Trophoblast cell (in vitro differentiated cells and primary cell): ENCODE measurements at places on chromosomes 12 and 14.

- DNase-seq, result no peak
- H3K4me3 ChIP-seq, result no peak overlapping the region
- no peaks in the 10 kb centered on the region for H3K4me1 ChIP-seq
- no peak overlapping the region for H3K27ac ChIP-seq
Measured at GRCh38 chr14:94269156-94269555, 23.9 kb downstream of the SERPINA10 start.

GRCh38 chr12:2557597-2557996 lies 237.2 kb upstream of the FKBP4 start:
- peak overlapping the region; percentile 10 for H3K4me3 ChIP-seq
- no peaks in the 10 kb centered on the region for H3K4me1 ChIP-seq
- H3K27me3 ChIP-seq, result no peaks in the 10 kb centered on the region
- DNase-seq, result no peak

DNA sequence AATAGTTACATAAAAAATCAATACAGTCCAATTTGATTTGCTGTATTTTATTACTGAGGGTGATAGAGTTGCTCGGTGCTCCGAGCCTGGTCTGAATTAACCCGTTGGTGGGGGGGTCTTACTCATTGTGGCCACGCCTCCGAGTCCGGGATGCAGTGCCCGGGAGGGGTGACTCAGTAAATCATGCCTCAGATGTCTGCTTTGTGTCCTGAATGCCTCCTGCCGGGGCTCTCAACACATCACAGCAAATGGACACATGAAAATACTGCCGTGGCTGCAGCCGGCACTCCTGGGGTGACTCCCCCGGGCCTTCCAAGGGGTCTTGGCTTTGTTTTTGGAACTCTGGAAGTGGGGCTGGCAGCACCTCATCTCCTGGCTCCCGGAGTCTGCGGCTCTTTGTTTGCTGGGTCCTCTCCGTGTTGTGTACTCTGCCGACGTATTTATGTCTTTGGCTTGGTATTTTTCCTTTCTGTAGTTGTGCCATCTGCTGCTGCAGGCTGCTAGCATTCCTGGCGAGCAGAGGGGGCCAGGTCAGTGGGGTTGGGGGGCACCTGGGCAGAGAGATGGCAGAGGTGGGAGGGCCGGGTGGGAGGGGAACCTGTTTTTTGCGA lies 129.0 kb downstream of the AACS start:
- H3K4me1 ChIP-seq, result no peaks in the 10 kb centered on the region
- no peak for DNase-seq
- H3K36me3 ChIP-seq, result no peaks in the 10 kb centered on the region
- H3K27ac ChIP-seq, result no peak overlapping the region

DNA sequence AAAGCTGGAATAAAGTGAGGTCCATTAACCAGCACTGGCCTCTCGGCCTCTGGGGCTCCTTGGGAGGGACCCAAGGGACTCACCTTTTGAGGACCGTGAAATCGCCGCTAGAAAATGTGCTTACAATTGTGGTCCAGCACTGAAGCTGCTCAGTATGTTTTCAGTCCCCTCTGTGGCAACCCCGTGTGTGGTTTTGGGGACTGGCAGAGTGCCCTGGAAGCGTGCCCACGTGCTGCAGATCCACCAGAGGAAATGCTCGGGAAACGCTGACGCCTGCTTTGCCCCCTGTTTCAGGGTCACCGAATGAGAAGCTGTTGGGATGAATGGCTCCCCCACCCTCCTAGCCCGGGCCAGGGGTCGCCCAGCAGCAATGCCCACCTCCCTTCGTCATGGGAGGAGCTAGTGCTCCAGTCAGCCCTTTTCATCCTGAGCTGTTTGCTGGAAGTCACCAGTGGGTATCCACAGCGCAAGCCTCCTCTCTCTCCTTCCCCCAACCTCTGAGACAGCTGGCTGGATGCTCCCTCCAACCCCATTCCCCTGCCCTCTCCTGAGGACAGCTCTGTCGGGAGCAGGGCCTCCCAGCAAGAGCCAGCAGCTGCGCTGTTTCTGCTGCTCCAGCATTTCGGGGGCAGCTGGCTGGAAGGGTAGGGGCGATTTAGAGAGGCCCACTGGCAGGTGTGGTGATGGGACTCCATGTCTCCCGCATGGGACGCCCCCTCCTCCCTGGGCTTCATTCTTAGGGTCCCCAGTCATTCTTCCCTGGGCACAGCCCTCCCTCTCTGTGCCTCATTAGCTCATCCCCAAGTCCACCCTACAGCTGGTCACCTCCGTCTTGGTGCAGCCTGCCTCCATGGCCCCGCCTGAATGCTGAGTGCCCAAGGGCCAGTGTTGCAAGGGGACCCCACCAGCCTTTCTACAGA lies 33.2 kb upstream of the PPP1R13B start:
- H3K36me3 ChIP-seq, result no peaks in the 10 kb centered on the region
- H3K27me3 ChIP-seq, result no peaks in the 10 kb centered on the region
- no peak for DNase-seq
- no peaks in the 10 kb centered on the region for H3K4me1 ChIP-seq
- no peak overlapping the region for H3K4me3 ChIP-seq

DNA sequence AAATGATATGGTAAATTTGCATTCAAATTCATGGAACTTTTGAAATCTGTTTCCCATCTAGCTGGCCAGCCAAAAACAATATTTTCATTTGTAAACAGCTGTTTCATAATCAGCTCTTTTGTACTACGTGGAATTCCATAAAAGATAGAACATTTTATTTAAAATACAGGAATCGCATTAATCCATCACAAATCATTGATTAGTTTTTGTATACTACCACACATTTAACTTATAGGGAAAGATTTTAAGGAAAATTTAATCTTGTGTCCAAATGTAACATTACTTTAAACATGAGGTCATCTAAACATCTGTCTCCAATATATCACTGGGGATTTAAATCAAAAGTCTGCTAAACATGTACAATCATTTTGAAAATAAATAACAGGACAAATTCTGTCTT lies 33.5 kb downstream of the SLC25A21 start:
- H3K27me3 ChIP-seq, result no peaks in the 10 kb centered on the region
- no peaks in the 10 kb centered on the region for H3K36me3 ChIP-seq
- H3K27ac ChIP-seq, result no peak overlapping the region
- H3K4me3 ChIP-seq, result no peak overlapping the region
- no peaks in the 10 kb centered on the region for H3K4me1 ChIP-seq
- DNase-seq, result no peak

GRCh38 chr14:103110681-103111231 lies 12.5 kb upstream of the TNFAIP2 start:
- H3K4me1 ChIP-seq, result peaks cover 27% of the 10 kb centered on the region
- no peaks in the 10 kb centered on the region for H3K27me3 ChIP-seq
- H3K4me3 ChIP-seq, result no peak overlapping the region
- H3K36me3 ChIP-seq, result no peaks in the 10 kb centered on the region

DNA sequence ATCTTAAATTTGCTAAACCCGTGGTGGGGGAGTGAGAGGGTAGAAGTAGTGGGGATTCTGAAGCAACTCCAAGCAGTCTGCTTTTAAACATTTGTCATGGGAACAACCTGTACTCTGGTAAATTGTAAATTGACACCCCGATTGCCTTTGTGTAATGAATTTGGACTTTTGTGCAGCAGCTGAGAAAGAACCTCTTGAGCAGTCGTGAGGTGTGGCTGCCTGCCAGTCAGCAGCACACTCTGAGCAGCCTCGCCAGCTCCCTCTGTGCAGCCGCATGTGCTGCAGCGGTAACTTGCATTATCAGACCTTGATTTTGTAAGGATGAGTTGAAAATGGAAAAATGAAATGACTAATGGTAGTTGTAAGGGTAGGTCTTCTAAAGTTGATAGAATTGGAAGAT lies 74.3 kb downstream of the SUSD6 start:
- H3K27ac ChIP-seq, result no peak overlapping the region
- no peak for DNase-seq
- H3K27me3 ChIP-seq, result no peaks in the 10 kb centered on the region
- no peaks in the 10 kb centered on the region for H3K36me3 ChIP-seq
- no peak overlapping the region for H3K4me3 ChIP-seq

DNA sequence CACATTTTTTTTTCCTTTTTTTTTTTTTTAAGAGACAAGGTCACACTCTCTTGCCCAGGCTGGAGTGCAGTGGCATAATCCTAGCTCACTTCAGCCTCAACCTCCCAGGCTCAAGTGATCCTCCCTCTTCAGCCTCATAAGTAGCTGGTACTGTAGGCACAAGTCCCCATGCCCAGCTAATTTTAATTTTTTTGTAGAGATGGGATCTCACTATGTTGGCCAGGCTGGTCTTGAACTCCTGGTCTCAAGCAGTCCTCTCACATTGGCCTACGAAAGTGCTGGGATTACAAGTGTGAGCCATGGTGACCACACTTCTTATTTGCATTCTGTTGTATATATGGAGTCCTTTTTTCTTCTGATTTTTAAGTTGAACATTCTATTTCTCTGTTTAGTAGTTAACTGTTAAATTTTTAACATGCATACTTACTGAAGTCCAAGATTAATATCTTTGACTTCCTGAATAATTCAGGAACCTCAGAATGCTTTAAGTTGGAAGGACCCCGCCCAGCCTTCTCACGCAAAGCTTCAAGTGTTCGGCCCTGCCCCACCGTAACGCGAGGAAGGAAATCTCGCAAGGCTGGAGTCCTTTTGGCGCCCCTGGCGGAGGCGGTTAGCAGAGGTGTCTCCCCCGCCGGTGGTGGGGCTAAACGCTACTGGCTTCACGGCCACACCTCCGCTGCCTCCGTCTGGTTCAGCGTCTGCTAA lies 21.6 kb downstream of the SPATS2 start:
- no peaks in the 10 kb centered on the region for H3K27me3 ChIP-seq
- no peak overlapping the region for H3K27ac ChIP-seq
- no peaks in the 10 kb centered on the region for H3K4me1 ChIP-seq
- H3K4me3 ChIP-seq, result no peak overlapping the region
- peaks cover 3% of the 10 kb centered on the region for H3K36me3 ChIP-seq

DNA sequence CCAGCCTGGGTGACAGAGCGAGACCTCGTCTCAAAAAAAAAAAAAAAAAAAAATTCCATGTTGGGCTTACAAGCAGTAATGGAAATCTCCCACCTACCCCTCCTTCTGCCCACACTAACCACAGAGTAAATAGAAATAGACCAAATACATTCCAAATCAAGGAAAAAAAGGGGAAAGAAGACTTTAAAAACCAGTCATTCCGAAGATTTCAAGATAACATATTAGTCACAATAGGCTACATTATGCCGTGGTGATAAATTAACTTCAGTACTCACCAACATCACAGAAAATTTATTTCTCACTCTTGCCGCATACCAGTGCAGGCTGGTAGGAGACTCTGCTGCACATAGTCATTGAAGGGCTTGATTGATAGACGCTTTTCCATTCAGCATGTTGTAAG lies 15.5 kb upstream of the ETV6 start:
- no peak for DNase-seq
- no peaks in the 10 kb centered on the region for H3K27me3 ChIP-seq
- no peaks in the 10 kb centered on the region for H3K4me1 ChIP-seq
- no peaks in the 10 kb centered on the region for H3K36me3 ChIP-seq
- H3K4me3 ChIP-seq, result no peak overlapping the region

GRCh38 chr12:29398495-29398894 lies 17.5 kb upstream of the ERGIC2 start:
- no peak overlapping the region for H3K27ac ChIP-seq
- H3K36me3 ChIP-seq, result no peaks in the 10 kb centered on the region
- no peak overlapping the region for H3K4me3 ChIP-seq
- H3K27me3 ChIP-seq, result no peaks in the 10 kb centered on the region

DNA sequence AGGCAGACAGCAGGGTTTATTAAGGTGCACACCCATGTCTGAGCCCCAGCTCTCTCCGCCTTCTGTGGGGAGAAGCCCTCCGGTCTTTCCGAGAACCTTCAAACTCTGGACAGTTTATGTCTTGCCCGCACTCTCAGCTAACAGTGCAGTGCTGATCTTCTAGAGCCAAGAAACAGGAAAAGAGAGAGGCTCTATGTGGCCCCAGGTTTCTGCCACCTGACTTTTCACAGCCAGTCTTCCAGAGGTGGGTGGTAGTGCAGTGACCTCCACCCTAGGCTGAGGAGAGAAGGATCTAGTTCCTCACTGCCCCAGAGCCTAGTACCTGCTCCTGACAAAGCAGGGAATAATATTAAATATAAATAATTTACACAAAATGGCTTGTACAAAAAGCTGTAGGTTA lies 4.0 kb upstream of the SLC22A17 start:
- H3K36me3 ChIP-seq, result peaks cover 35% of the 10 kb centered on the region
- peaks cover 6% of the 10 kb centered on the region for H3K4me1 ChIP-seq
- H3K4me3 ChIP-seq, result no peak overlapping the region
- DNase-seq, result no peak
- no peaks in the 10 kb centered on the region for H3K27me3 ChIP-seq

DNA sequence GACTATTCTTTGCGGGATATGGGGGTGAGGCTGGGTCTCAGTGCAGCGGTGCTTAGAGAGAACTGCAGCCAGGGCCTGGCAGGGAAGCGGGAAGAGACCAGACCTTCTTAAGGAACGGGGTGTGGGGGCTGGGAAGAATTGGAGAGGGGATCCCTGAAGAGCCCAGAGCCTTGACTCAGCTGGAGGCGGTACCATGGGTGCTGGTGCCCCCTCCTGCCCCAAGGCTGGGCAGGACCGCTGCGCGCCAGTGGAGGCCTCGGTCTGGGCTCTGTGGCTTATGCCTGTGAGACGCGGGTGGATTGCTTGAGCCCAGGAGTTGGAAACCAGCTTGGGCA lies 1.3 kb upstream of the RNU7-1 start:
- peaks cover 34% of the 10 kb centered on the region for H3K36me3 ChIP-seq
- peaks cover 17% of the 10 kb centered on the region for H3K4me1 ChIP-seq
- no peaks in the 10 kb centered on the region for H3K27me3 ChIP-seq
- no peak for DNase-seq
- H3K27ac ChIP-seq, result no peak overlapping the region

- DNase-seq, result no peak
- no peak overlapping the region for H3K27ac ChIP-seq
- H3K4me3 ChIP-seq, result no peak overlapping the region
- no peaks in the 10 kb centered on the region for H3K4me1 ChIP-seq
- no peaks in the 10 kb centered on the region for H3K27me3 ChIP-seq
Measured at GRCh38 chr14:53993920-53994607, 37.4 kb upstream of the BMP4 start.

- no peak for DNase-seq
- H3K36me3 ChIP-seq, result peaks cover 29% of the 10 kb centered on the region
- H3K4me3 ChIP-seq, result no peak overlapping the region
- peaks cover 3% of the 10 kb centered on the region for H3K4me1 ChIP-seq
Measured at GRCh38 chr12:110304061-110304551, 23.1 kb downstream of the ATP2A2 start.

DNA sequence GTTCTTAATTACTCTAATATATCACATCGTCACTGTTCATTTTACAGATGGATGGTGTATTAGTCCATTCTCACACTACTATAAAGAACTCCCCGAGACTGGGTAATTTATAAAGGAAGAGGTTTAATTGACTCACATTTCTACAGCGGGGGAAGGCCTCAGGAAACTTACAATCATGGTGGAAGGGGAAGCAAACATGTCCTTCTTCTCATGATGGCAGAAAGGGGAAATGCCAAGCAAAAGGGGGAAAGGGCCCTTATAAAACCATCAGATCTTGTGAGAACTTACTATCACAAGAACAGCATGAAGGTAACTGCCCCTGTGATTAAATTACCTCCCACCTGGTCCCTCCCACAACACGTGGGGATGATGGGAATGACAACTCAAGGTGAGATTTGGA lies 6.5 kb downstream of the TMBIM4 start:
- no peak overlapping the region for H3K4me3 ChIP-seq
- H3K27ac ChIP-seq, result no peak overlapping the region
- H3K27me3 ChIP-seq, result no peaks in the 10 kb centered on the region
- no peak for DNase-seq
